ENCODE measurements at places on chromosomes 4 and X. TPM values are rescaled to one million over a fixed set of nuclear protein-coding genes. Genes with fewer than 3 reads are reported as not detected.

DNA sequence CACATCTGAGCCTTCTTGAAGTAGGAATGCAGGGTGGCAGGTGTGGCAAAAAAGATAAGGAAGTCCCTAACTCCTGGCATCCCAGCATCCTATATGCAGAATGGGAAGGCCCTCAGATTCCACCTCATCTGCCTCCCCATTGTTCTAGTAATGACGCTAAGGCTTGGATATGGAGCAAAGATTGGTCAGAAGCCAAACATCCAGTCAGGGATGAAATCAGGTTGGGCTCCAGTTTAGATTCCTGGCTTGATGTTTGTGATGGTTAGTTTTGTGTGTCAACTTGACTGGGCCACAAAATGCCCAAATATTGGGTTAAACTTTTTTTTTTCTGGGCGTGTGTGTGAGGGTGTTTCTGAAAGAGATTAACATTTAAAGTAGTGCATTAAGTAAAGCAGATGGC lies 39.6 kb upstream of the MAGEA4 start:
- no peak for DNase-seq

DNA sequence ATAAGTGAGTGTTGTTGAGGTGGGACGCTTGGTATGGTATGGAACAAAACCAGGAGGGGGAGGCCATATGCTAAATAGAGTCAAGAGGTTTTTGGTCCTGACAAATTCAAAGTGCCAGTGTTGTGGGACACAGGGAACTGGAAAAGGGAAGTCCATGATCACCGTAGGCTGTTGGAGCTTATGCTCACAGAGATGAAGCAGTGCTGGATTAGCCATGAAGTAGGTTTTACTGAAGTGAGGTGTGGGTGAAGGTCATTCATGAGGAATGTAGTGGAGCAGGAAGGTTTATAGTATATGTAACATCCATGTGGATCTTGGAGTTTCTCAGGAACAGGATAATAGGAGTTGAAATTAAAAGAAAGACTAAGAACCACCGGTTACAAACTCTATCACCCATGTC lies 256.1 kb upstream of the PITX2 start:
- no peak for DNase-seq

DNA sequence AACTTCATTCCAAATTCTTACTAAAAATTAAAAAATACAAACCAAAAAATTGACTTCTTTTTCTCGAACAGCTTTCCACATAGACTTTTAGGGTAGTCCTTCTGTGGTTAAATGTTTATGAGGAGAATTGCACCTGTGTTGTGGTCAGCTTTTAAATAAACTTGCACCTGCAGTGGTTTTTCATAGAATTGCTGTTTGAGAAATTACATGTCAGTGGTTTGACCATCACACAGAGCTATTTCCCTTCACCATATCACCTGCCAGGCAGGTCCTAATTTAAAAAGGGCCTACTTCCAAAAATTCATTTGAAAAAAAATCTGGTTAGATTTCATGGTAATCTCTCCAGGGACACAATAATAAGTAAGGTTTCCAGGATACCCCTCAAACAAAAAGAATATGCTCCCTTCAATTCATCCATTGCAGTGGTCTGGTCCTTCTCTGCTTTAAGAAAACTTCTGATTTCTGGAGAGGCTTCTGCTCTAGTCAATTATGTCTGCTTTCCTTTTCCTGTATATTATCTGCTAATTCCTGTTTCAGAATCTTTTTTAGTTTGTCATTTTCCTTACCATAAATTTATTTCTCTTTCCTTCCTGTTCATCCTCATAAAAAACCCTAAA lies 9.8 kb upstream of the UTP3 start:
- no peak for DNase-seq

- no peak for DNase-seq
These were observed 6.2 kb downstream of the CCKAR start for GRCh38 chr4:26484032-26484515.

- no peak for DNase-seq
These were observed 53.5 kb downstream of the HTRA3 start for GRCh38 chr4:8322794-8323704.

DNA sequence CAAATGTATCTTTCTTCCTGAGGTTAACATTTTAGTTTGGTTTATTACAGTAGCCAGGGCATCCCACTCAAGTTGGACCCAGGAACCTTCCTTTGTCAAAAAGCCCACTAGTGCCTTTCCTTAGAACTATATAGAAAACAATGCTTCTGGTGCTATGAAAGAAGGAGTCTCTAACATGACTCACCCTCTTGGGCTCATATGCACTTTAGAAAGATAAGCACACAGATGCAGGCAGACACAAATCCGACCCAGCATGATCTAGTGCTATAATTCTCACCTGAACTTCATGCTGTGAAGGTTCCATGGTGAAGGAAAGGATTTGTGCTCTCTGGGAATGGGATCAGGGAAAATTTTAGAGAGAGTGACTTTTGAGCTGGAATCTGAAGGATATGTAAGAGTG lies 289.4 kb downstream of the ANKRD50 start:
- no peak for DNase-seq

- DNase-seq, result no peak
These were observed 75.3 kb upstream of the PSAPL1 start for GRCh38 chr4:7510066-7510465.

ADGRL3 gene
- total RNA-seq, result 6.6 TPM

NPY1R gene
- total RNA-seq, result 61.0 TPM

Measured in breast epithelium (tissue), 4 donors.